ENCODE measurements at places on chromosomes 1 and 21. TPM values are rescaled to one million over a fixed set of nuclear protein-coding genes. Genes with fewer than 3 reads are reported as not detected.

DNA sequence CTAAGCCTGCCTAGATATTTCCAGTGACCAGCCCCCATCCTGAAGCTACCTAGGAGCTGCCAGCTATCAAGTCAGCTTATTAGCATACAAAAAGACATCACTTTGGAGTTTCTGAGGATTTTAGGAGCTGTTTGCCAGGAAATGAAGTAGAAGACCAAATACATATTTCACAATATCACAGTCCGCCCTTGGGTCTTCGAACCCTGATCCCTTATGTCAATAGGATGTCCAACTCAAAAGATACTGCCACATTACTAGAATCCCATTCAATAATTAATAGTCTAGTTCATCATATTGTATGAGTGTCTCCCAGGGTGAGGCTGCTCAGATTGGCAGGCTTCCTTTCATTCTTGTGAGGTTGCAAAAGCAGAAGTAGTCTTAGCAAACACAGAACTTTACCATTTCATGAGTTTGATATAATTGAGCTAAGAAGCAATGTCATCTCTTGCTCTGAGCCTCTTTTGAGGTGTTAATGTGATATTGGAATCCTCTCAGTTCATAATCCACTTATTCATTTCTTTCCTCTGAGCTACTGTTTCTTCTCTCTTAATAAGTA, 13.6 kb downstream of the IPO9 start:
- no peak overlapping the region for H3K27ac ChIP-seq
- H3K4me1 ChIP-seq, result no peaks in the 10 kb centered on the region
- H3K36me3 ChIP-seq, result no peaks in the 10 kb centered on the region
- H3K27me3 ChIP-seq, result no peaks in the 10 kb centered on the region
- DNase-seq, result no peak
- no peak overlapping the region for H3K4me3 ChIP-seq

DNA sequence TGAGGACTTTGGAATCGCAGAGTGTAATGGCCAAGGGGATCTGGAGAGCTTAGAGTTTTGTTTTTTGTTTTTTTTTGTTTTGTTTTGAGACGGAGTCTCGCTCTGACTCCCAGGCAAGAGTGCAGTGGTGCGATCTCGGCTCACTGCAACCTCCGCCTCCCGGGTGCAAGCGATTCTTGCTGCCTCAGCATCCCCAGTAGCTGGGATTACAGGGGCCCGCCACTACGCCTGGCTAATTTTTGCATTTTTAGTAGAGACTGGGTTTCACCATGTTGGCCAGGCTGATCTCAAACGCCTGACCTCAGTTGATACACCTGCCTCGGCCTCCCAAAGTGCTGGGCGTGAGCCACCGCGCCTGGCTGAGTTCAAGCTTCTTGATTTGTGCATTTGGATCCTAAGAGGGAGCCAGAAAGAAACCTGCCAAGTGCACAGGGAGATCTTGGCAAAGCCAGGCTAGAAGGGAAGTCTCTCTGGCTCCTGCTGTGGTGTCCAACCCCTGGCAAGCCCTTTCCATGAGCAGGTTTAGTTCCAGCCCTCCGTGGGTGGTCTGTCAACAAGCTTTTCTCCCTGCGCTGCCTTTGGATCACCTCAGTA, 852 bp downstream of the FAAH start:
- peak overlapping the region; percentile 55 for H3K4me3 ChIP-seq
- no peaks in the 10 kb centered on the region for H3K27me3 ChIP-seq
- peak overlapping the region; percentile 69 for H3K27ac ChIP-seq
- H3K36me3 ChIP-seq, result no peaks in the 10 kb centered on the region
- H3K4me1 ChIP-seq, result peaks cover 8% of the 10 kb centered on the region

KRTAP19-1 gene
- total RNA-seq, result not detected

DNA sequence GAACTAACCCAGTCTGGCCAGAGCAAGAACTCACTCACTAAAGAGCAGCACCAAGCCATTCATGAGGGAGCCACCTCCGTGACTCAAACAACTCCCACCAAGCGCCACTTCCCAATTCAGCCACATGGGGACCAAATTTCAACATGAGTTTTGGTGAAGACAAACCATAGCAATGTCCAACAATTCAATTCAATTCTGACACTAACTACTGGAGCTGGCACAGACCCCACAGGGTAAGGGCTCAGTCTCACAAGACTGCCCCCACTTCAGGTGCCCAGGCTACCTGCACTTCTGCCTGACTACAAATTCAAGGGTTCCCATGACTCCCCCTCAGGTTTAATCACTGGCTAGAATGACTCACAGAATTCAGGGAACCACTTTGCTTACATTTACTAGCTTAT, 48.8 kb upstream of the RAP1A start:
- no peak overlapping the region for H3K27ac ChIP-seq
- H3K4me3 ChIP-seq, result no peak overlapping the region
- H3K27me3 ChIP-seq, result no peaks in the 10 kb centered on the region
- no peaks in the 10 kb centered on the region for H3K36me3 ChIP-seq
- DNase-seq, result no peak
- H3K4me1 ChIP-seq, result no peaks in the 10 kb centered on the region

PRKACB gene
- 149 TPM for total RNA-seq

TTC39A gene
- total RNA-seq, result 95.2 TPM

DNA sequence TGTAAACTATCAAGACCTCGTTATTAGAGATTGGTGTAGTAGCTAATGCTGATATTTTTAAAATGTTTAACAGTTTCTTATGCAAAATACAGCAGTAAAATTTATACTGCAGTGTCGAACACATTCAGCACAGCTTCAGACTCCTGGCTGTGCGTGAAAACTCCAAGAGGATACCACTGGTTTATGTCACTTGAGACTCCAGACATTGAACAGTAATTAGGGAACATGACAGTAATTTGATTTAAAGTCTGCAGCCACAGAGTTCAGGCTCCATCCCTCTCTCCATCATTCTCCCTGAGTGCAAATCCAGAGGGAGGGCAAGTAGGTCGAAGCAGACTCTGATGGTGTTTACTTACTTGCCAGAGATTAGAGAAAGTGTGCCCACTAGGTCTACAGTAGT, 94.2 kb downstream of the AK5 start:
- H3K4me1 ChIP-seq, result no peaks in the 10 kb centered on the region
- H3K27ac ChIP-seq, result no peak overlapping the region
- H3K36me3 ChIP-seq, result no peaks in the 10 kb centered on the region
- no peaks in the 10 kb centered on the region for H3K27me3 ChIP-seq
- no peak for DNase-seq

GRCh38 chr1:41540886-41541591, 56.6 kb upstream of the EDN2 start:
- no peaks in the 10 kb centered on the region for H3K36me3 ChIP-seq
- H3K4me3 ChIP-seq, result no peak overlapping the region
- H3K27me3 ChIP-seq, result no peaks in the 10 kb centered on the region
- peaks cover 10% of the 10 kb centered on the region for H3K4me1 ChIP-seq
- H3K27ac ChIP-seq, result no peak overlapping the region

C8B gene
- total RNA-seq, result not detected

DNA sequence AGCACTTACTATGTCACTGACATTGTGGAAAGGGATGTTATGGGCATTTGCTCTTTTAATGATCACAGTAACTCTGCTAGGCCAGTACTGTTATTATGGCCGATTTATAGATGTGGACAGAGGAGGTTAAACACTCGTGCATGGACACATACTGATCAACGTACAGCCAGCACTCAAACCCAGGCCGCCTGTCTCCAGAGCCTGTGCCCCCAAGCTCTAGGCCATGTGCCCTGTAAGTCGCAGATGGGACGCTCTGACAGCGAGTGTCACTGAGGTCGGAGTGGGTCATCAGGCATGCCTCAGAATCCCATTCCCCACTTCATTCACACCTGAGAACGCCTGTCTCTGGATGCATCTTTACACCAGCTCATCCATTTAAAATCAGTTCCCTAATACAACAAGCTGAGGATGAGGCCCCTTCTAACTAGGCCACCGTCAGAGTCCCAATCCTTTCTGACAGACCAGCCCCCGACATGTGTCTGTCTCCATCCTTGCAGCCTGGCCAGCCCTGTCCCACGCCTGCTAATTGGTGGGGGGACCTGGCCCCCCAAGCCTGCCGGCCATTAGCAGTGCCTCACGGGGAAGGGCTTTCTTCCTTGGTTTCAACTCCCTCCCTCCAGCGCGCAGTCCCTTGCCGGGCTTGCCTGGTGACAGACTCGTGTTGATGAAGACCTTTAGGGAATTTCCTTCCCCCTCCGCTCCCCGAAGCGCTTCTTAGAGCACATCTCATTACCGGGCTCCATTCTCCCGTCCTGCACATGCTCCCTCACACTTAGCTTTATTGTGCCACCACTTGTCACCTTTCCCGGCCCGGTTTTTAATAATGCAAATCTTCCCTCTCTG, 436.8 kb downstream of the KIF26B start:
- H3K27me3 ChIP-seq, result no peaks in the 10 kb centered on the region
- no peaks in the 10 kb centered on the region for H3K4me1 ChIP-seq
- no peak overlapping the region for H3K27ac ChIP-seq
- H3K36me3 ChIP-seq, result no peaks in the 10 kb centered on the region

GRCh38 chr1:30707412-30708360, 15.7 kb downstream of the MATN1 start:
- H3K4me1 ChIP-seq, result no peaks in the 10 kb centered on the region
- no peak overlapping the region for H3K27ac ChIP-seq
- DNase-seq, result peak; percentile 76

- no peaks in the 10 kb centered on the region for H3K4me1 ChIP-seq
- peak overlapping the region; percentile 52 for H3K4me3 ChIP-seq
- DNase-seq, result peak; percentile 22
- peaks cover 17% of the 10 kb centered on the region for H3K27me3 ChIP-seq
These were observed 1.3 kb downstream of the JAM2 start for GRCh38 chr21:25640202-25640942.

DNA sequence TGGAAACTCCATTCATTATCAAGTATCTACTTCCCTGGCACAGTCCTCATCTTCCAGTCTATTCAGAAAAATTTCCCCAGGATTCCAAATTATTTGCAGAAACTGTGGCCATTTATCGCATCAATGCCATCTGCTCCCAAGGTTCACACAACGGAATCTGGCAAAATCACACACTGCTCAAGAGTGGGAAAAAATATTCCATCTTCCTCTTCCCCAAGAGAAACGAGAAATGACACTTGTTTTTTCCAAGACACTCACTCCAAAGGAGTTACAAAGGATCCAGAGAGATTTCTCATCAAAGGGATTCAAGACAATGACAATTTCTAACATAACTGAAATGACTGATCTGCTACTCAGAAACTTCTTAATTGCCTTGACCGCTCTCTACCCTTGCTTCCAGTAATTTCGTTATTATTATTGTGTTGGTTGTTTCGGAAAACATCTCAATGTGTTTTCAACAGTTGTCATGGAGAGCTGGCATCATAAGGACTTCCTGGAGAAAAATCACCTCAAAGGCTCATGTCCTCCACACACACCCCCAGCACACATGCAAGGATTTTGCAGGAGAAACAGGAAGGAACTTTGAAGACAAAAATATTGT, 128.0 kb downstream of the PSMG1 start:
- no peaks in the 10 kb centered on the region for H3K27me3 ChIP-seq
- no peaks in the 10 kb centered on the region for H3K4me1 ChIP-seq
- H3K4me3 ChIP-seq, result no peak overlapping the region
- no peak for DNase-seq
- H3K36me3 ChIP-seq, result no peaks in the 10 kb centered on the region
- H3K27ac ChIP-seq, result no peak overlapping the region

DNA sequence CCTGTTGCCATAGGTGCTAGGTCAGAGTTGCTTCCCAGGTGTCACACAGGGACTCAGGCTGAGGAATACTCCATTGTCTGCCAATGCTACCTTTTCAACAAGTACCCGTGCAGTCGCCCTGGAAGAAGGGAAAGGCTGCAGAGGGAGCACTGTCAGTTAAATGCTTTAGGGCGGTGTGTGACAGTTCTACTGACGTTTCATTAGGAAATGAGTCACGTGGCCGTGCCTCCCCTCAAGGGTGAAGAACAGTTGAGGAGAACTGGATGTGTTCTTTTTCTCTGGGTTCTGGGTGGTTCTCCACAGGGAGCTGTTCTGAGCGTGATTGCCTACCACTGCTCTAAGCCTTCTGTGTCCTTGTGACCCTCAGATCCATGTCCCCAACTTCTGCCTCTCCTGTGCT, 197.6 kb downstream of the CACNA1E start:
- H3K4me3 ChIP-seq, result no peak overlapping the region
- H3K27ac ChIP-seq, result no peak overlapping the region
- DNase-seq, result no peak
- no peaks in the 10 kb centered on the region for H3K36me3 ChIP-seq
- H3K27me3 ChIP-seq, result no peaks in the 10 kb centered on the region

CFHR1 gene
- total RNA-seq, result 0.57 TPM

- no peaks in the 10 kb centered on the region for H3K4me1 ChIP-seq
- no peaks in the 10 kb centered on the region for H3K27me3 ChIP-seq
- no peak overlapping the region for H3K4me3 ChIP-seq
- DNase-seq, result no peak
These were observed 241.8 kb downstream of the TTLL7 start for GRCh38 chr1:83756984-83757717.

SPRR2E gene
- not detected for total RNA-seq

GRCh38 chr1:23544444-23545389, 13.7 kb upstream of the E2F2 start:
- H3K27ac ChIP-seq, result peak overlapping the region; percentile 88
- no peaks in the 10 kb centered on the region for H3K36me3 ChIP-seq
- H3K4me1 ChIP-seq, result peaks cover 20% of the 10 kb centered on the region
- H3K27me3 ChIP-seq, result no peaks in the 10 kb centered on the region
- no peak overlapping the region for H3K4me3 ChIP-seq
